ENCODE measurements at places on chromosomes 1 and 21. TPM values are rescaled to one million over a fixed set of nuclear protein-coding genes. Genes with fewer than 3 reads are reported as not detected.

GRCh38 chr1:180168786-180169639 lies 14.3 kb downstream of the QSOX1 start:
- no peak overlapping the region for H3K4me3 ChIP-seq
- H3K36me3 ChIP-seq, result no peaks in the 10 kb centered on the region
- H3K27ac ChIP-seq, result no peak overlapping the region
- peak; percentile 88 for DNase-seq
- H3K4me1 ChIP-seq, result peaks cover 21% of the 10 kb centered on the region
- H3K27me3 ChIP-seq, result no peaks in the 10 kb centered on the region

The KCNT2 gene
- total RNA-seq, result 13.4 TPM

DNA sequence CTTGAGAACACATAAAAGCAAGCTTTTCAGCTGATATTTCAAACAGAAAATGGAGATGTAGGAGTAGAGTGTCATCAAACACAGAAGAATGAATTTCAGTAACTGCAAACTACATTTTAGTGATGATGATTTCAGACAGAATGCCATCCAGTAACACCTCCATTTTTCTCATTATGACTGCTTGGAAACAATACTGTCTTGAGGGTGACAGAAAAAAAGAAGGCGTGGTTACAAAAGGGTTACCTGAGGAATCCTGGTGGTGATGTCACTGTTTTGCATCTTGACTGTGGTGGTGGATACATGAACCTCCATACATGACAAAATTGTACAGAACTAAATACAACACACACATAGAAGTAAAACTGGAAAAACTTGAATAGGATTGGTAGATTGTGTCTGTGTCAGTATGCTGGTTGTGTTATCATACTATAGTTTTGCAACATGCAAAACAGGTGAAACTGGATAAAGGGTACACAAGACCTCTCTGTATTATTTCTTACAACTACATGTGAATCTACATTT lies 375.9 kb downstream of the PTBP2 start:
- H3K36me3 ChIP-seq, result no peaks in the 10 kb centered on the region
- H3K27ac ChIP-seq, result no peak overlapping the region
- peaks cover 5% of the 10 kb centered on the region for H3K4me1 ChIP-seq
- no peaks in the 10 kb centered on the region for H3K27me3 ChIP-seq
- no peak overlapping the region for H3K4me3 ChIP-seq
- DNase-seq, result no peak

DNA sequence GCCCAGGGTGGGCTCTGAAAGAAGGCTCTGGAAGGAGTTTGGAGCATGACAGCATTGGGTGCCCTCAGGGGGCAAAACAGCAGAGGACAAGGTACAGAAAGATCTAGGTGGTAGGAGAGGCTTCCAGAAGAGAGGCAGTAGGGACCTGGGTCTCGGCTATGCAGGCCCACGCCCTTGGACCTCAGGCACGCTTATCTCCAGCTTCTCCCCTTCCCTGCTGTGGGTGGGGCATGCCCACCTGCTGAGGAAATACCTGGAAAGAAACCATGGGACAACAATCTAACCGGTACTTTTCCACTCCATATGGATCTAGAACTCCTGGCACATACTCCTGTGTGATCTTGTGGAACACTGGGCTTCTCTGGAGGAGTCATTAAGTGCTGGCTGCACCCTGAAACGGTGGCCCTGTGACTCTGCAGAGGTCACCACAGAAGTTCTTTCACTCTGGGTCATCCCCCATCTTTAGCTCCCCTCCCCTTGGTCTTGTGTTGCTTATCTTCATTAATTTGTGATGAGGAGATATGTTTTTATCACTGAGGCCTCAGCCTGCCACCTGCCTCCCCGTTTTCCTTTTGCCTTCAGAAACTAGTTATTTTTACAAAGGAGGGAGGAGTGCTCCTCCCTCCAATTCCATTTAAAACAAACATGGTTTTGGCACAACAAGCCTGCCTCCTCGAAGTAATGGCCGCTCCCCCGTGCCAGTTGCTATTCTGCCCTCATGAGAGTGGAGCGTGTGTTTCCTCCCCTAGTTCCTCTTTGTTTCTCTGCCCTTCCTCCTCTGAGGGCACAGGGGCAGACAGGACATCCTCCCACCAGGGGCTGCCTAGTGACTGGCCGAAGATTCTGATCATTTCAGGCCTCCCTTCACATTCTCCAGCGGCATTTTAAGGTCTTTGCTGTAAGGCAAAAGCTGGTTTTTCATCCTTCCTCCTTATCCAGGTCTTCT lies 78.0 kb upstream of the ATP5PO start:
- no peak overlapping the region for H3K4me3 ChIP-seq
- peaks cover 8% of the 10 kb centered on the region for H3K4me1 ChIP-seq
- no peaks in the 10 kb centered on the region for H3K36me3 ChIP-seq
- DNase-seq, result no peak
- H3K27me3 ChIP-seq, result no peaks in the 10 kb centered on the region

DNA sequence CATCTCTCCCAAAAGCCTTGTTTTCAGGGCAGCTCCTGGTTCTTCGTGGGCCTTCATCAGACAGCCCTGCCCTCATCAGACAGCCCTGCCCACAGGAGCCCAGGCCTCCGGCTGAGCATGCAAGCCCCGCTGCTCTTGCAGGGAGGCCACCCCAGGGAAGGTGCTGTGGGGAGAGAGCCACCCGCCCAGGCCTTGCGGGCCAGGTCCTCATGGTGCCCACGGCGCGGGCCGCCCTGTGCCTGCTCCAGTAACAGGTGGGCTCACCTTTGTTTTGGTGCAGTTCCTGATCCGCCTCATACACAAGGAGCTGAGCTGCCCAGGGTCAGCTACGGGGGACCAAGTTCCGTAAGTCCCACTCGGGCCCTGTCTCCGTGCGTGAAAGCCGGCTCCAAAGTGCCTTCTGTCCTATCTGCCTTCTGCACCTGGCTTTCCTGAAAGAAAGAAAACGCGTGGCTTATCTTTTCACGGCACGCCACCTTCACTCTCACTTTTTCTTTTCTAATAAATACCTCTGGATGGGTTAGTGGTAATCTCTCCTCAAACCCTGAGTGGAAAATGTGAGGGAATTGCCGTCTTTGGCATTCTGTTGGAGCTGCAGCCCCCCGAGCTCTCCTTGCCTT lies 65.9 kb downstream of the SLC37A1 start:
- H3K27me3 ChIP-seq, result no peaks in the 10 kb centered on the region
- no peaks in the 10 kb centered on the region for H3K4me1 ChIP-seq
- H3K4me3 ChIP-seq, result no peak overlapping the region

DNA sequence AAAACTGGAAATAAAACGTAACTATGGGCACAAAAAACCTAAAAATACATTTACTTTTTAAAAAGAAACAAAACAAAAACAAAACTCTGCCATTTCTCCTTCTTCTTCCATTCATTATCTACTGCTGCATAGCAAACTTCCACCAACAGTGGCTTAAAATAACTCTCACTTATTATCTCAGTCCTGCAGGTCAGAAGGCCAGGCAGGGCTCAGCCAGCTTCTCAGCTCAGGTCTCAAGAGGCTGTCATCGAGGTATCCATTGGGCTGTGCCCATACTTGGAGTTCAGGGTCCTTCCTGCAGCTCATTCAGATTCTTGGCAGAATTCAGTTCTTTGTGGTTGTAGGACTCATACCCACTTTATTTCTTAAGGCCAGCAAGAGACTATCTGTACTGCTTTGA lies 352.7 kb upstream of the PLD5 start:
- no peaks in the 10 kb centered on the region for H3K27me3 ChIP-seq
- no peak for DNase-seq
- H3K4me1 ChIP-seq, result no peaks in the 10 kb centered on the region
- H3K27ac ChIP-seq, result no peak overlapping the region

- H3K4me3 ChIP-seq, result no peak overlapping the region
- no peak overlapping the region for H3K27ac ChIP-seq
- peak; percentile 4 for DNase-seq
Observed at GRCh38 chr1:208874915-208875314, 630.7 kb upstream of the PLXNA2 start.

DNA sequence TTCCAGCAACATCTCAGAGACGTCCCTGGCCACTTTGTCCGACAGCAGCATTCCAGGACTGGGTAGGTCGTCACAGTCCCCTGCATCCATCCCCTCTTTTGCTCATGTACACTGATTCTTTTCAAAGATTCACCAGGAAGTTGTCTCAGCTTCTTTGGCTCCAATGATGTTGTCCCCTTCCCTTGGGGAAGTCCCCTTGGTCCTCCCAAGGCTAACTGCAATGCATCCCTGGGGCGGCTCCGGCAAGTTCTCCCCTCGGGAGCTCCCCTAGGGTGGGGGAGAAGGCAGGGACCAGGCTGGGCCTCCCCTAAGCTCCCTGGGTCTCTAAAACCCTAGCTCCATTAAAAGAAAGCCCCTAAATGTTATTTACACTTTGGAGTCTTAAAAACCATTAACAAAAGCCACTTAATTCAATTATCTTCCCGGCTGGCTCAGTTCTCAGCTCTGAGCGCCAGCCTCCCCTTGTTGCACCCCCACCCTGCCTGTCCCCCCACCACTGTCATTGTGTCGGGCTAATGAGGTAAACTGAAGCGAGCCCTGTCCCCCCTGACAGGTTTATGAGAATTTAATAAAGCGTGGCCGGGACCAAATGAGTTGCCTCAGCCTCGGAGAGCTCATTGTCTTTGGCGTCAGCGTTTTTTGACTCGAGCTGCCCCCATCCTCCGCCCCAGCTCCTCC lies 25.3 kb downstream of the KNCN start:
- H3K4me3 ChIP-seq, result peak overlapping the region; percentile 43
- peaks cover 99% of the 10 kb centered on the region for H3K27me3 ChIP-seq
- H3K4me1 ChIP-seq, result peaks cover 51% of the 10 kb centered on the region
- H3K36me3 ChIP-seq, result no peaks in the 10 kb centered on the region
- DNase-seq, result no peak
- H3K27ac ChIP-seq, result no peak overlapping the region

All from GM23338 (cell line).